NCI-H2081 treated with DMSO at 0.1 percent for 48 hours (cell line): ENCODE measurements at places on chromosomes 2 and 18.

DNA sequence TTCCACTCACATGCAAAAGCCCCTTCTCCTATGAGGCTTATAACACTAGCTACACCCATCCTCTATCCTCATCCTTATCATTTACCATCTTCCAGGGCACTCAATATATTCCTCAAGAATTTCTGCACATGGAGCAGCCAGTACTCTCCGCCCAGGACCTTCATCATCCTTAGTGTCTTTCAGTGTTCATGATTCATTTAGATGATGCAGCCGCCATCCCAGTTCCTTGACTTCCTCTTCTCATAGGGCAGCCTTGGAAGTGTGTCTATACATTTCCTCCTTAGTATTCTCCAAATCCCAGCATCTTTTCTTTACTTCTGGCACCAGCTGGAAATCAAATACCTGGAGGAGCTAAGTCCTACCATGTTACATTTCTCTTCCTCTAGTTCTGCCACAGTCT, 3.0 kb upstream of the ITSN2 start:
- DNase-seq = no peak

DNA sequence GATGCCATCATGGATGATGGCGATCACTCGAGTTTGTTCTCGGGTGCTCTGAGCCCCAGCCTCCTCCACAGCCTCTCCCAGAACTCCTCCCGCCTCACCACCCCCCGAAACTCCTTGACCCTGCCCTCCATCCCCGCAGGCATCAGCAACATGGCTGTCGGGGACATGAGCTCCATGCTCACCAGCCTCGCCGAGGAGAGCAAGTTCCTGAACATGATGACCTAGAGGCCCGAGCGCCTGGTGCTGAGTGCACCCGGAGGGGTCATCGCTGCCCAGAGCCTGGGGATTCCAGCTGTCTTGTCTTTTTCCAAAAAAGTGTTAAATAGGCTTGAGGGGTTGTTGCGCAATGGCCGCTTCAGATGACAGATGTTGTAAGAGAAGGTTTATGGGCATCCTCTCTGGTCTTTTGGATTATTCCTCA, 254.8 kb downstream of the GLI2 start:
- DNase-seq = no peak

DNA sequence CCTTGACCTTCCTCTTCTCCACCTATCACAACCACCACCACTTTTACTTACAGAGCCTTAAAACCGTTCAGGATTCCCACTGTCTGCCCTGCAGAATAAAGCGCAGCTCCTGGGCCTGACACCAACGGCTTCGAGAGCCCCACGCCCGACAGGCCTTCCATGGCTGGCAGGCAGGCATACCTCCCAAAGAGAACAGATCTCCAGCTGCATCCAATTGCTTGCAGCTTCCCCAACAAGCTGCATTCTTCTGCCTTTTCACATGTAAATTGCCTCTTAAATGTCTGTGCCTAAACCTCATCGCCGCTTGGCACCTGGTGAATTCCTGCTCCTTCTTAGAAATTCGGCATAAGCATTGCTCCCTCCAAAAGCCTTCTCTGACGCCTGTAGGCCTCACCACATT, 31.5 kb upstream of the FAM124B start:
- DNase-seq = no peak

DNA sequence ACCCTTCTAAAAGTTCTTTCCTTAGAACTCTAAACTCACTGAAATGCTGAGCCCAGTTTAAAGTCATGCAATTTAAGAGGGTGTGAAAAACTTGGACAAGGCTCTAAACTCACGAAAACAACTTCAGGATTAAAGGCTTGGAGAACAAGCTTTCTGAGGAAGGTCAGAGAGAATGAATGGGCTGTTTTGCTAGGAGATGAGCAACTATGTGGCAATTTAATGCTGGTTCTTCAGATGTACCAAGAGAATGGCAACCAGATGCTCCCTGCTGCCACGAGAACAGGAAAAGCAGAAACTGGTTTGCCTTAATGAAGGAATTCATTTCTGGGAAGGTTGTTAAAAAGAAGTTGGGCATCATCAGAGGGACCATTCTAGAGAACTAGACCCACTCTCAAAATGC, 77.8 kb upstream of the PMAIP1 start:
- DNase-seq = no peak

GRCh38 chr18:3808985-3809780, 359.2 kb downstream of the TGIF1 start:
- DNase-seq = no peak
